Keratinocyte (primary cell): ENCODE measurements at places on chromosomes 4 and X. TPM values are rescaled to one million over a fixed set of nuclear protein-coding genes. Genes with fewer than 3 reads are reported as not detected.

DNA sequence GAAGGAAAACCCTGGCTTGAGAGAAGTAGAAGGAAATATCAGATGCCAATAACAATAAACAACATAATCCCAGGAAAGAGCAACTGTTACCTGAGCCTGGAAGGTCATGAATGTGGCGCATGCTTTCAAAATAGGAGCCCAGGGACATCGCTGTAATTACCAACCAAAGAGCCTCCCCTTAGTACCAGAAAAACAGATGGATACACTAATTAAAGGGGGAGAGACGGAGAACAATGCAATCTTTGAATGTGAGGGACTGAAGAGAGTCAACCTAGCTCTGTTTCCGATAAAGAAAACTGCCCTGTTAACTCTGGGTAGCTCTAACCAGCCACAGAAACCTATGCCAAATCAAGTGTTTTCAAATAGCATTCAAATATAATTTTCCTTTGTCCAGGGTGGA lies 161.4 kb downstream of the ENOX2 start:
- DNase-seq = no peak

DNA sequence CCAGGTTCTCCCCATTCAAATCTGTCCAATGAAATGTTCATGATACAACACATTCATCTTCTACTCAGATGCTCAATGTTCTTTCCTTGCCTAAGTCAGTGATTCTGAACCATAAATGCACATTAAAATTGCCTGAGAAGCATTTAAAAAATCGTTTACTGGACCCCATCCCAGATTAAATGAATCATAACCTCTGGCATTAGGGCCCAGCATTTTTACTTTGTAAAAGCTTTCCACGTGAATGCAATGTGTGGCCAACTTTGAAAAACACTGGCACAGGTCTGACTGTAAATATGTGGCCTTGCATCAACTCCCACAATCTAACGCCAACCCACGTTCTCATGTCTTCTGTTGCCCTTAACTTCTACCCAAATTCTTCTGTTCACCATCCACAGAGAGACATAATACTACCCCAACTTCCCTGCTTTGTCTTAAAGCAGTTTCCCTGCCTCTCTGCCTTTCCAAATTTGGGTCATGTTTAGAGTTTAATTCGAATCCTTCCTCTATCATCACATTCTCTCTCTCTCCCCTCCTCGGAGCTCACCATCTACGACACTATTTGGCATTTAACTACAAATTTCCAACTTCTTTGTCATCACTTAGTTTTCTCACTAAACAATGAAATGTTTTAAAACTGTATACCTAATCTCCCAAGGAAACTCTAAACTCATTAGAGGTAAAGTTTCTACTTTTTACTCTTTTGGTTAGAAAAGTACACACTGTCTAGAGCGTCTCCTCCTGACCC lies 78.7 kb downstream of the PRKG2 start:
- no peak for DNase-seq

DNA sequence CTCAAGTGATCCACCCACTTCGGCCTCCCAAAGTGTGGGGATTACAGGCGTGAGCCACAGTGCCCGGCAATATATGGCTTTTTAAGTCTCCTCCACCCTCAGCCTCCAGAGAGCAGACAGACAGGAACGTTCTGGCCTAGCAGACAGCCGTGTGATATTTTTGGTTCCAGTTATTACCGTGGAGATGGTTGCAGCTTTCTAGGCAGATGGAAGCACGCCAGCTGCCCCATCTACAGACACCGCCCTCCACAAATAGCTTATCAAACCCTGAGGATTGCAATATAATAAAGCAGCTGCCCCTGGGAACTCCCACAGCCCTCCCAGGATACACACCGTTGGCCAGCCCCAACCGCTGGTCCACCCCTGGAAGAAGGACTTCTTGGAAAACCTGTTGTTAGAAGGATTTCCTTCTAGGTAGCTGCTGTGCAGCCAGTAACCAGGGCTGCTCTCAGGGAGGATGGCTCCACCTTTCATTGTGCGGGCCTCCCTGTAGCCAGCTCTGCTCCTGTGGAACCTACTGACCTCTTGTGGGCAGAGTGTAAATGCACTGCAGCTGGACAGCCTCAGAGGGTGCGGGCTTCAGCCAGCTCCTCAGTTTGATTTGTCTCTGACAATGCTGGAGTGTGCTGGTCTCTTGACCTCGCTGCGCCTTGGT lies 44.0 kb downstream of the SLC25A5 start:
- DNase-seq = no peak

The NALF2 gene
- polyA plus RNA-seq = 2.5 to 3.0 TPM (median 2.9 TPM) in 3 replicates

The PUDP gene
- 26.9 to 48.0 TPM (median 45.8 TPM) in 3 replicates for polyA plus RNA-seq

The CXorf66 gene
- polyA plus RNA-seq = not detected in 3 replicates

DNA sequence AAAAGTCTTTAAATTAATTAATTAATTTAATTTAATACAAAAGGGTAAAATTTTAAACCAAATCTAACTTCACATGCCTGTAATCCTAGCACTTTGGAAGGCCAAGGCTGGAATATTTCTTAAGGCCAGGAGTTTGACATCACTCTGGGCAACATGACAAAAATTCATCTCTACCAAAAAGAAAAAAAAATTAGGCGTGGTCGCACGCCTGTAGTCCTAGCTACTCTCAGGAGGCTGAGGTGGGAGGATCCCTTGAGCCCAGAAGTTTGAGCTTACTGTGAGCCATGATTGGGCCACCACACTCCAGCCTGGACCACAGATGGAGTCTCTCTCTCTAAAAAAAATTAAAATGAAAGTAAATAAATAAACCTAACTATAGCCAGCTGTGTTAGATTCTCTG lies 39.2 kb upstream of the ANTXR2 start:
- DNase-seq = no peak

- no peak for DNase-seq
These were observed 14.0 kb downstream of the PF4 start for GRCh38 chr4:73967866-73968265.

- DNase-seq = no peak
These were observed 21.4 kb upstream of the RBPJ start for GRCh38 chr4:26299254-26299882.
